ENCODE measurements at places on chromosomes 13 and 19.

GRCh38 chr13:50247223-50247622 lies 232.0 kb downstream of the KCNRG start:
- DNase-seq: no peak

DNA sequence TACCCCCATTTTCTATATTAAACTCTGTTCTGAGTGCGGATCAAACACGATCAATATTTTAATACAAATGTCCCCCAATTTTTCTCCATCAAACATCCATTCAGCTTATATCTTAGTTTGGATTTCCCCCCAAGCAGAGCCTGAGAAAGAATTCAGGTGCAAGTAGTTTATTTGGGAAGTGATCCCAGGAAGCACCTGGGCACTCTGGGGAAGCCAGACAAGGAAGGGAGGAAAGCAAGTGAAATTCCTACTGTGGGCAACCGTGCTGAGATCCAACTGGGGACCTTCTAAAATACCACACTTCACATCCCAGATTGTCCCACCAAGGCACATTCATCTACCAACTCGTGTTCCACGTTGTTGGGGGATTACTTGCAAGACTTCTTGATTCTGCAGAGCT lies 323.4 kb upstream of the NBEA start:
- no peak for DNase-seq

- DNase-seq: no peak
Measured at GRCh38 chr13:40334031-40334430, 332.4 kb downstream of the FOXO1 start.

DNA sequence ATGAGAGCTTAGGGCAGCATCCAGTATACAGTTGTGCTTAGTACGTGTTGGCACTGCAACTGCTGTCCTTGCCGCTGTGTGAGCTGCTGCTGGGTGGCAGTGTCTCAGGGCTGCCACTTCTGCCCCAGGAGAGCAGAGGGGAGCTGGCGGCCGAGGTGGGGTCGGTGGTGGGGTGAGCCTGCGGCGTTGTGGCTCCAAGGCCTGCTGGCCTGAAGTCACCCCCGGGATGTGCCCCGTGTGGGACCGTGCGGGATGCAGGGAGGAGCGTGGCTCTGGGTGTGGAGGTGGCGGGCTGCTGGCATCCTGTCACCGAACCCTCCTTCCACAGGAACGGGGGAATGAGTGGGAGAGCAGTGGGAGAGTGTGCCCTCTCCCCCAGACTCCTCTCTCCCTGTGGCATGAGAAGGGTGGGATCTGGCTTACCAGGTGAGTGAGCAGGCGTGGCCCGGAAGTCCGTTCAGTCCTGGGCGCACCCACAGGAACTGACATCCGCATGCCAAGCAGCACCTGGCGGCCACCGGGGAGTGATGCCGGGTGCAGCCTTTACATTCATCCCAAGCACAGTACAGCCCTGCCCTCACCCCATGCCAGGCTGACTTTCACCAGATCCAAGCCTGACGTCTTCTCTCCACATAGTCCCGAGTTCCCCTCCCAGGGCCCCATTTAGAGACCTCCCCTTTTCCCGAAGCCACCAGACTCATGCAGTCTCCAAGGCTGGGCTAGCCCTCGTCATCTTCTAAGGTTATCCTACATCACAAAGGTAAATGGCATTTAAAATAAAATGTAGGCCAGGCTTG lies 26.6 kb downstream of the MCF2L start:
- no peak for DNase-seq

- no peak for DNase-seq
Measured at GRCh38 chr19:13980340-13980739, 25.8 kb downstream of the RFX1 start.

GRCh38 chr13:43482026-43482425 lies 304.7 kb downstream of the ENOX1 start:
- no peak for DNase-seq

GRCh38 chr19:19064811-19065745 lies 1.3 kb downstream of the SLC25A42 start:
- DNase-seq: no peak

DNA sequence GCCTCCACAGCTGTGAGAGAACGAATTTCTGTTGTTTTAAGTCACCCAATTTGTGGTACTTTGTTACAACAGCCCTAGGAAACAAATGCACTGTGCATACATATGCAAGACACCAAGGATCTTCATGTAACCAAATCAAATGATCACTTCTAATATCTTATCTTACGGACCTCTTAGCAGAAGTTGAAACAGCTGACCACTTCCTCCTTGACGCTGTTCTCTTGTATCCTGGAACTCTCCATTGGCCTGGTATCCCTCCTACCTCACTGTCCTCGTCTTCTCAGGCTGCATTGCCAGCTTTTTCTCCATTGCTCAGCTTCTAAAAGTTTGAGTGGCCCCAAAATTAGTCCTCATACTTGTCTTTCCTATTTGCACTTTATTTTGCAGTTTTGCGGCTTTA lies 200.4 kb downstream of the DLEU7 start:
- DNase-seq: no peak

- no peak for DNase-seq
Measured at GRCh38 chr13:46648166-46648607, 95.2 kb downstream of the LRCH1 start.

DNA sequence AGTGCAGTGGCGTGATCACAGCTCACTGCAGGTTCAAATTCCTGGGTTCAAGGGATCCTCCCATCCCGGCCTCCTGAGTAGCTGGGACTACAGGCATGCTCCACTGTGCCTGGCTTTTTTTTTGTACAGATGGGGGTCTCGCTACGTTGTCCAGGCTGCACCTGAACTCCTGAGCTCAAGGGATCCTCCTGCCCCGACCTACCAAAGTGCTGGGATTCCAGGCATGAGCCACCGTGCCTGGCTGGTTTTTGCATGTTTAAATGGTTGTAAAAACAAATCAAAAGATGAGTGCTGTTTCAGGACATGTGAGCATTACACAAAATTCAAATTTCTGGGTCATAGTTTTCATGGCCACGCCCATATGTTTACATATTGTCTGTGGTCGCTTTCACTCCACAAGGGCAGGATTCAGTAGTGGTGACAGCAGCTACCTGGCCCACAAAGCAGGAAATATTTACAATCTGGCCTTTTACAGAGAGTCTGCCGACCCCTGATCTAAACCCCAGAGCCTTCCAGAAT lies 5.3 kb downstream of the MATK start:
- no peak for DNase-seq

GRCh38 chr13:40389081-40389641 lies 277.3 kb downstream of the FOXO1 start:
- no peak for DNase-seq

GRCh38 chr13:108574856-108575255 lies 54.6 kb upstream of the MYO16 start:
- DNase-seq: no peak

DNA sequence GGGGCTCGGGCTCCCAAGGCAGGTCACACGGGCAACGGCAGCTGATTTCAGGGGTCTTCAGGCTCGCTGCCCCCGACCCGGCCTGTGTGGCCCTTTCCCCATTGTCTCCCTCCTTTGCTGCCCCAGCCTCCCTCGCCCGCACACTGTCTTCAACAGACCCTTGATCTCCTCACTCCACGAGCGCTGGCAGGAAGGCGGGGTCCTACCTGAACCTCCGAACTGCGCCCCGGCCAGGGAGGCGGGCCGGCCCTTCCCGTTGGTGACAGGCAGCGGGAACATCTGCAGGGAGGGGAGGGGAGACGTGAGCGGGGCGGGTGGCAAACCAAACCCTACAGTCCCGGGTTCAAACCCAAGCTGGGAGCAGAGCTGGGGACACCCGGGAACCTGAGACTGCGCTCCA lies 6.3 kb downstream of the TCF3 start:
- DNase-seq: no peak

DNA sequence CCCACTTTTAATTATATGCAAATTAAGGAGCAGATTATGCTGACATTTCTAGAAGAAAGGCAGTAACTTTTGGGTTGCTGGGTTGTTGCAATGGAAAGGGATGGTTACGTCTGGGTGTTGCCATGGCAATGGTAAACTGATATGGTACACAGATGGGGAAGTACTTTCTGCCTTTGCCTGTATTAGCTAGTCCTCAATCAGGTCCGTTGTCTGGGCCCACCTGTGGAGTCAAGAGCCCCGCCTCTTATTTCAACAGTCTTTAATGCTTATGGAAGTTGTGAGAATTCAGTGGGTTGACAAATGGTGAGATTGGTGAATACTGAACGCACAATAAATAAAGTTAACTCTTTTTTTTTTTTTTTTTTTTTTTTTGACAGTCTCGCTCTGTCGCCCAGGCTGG lies 30.6 kb upstream of the DPP9 start:
- DNase-seq: no peak

DNA sequence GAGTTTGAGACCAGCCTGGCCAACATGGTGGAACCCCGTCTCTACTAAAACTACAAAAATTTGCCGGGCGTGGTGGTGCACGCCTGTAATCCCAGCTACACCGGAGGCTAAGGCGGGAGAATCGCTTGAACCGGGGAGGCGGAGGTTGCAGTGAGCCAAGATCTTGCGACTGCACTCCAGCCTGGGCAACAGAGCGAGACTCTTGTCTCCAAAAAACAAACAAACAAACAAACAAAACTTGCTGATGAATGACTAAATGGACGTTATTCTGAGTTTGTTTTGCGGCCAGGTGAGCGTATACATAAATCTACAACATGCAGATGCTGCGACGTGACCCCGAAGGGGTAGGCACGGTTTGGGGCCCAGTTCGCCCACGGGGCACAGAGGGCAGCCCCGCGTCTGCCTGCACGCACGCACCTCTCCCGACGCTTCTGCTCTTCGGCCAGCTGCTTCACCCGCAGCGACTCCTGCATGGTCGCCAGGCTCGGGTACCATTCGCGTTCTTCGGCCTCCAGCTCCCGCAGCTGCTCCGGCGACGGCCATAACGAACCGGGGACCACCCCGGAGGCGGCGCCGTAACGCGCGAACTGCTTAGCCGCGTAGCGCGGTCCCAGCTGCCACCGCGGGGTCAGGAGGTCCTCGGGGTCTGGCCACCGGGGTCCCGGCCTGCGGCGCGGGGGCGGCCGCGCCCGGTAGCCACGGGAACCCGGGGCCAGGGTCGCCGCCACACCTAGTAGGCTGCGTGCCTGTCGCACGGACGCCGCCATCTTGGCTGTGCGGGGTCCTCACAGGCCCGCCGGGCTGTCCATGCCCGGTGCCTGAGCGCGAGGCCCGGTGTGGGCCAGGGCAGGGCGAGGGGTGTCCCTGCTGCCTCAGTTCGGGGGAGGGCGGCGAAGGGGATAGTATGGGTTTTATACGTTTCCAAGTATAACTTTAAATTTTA lies at the start of gene GADD45GIP1:
Gene GADD45GIP1, minus strand, starts transcription at position 778 of the 943 bp plus-strand sequence. Its CDS starts 11 bp downstream, at position 767.
- DNase-seq: peak; percentile 62

DNA sequence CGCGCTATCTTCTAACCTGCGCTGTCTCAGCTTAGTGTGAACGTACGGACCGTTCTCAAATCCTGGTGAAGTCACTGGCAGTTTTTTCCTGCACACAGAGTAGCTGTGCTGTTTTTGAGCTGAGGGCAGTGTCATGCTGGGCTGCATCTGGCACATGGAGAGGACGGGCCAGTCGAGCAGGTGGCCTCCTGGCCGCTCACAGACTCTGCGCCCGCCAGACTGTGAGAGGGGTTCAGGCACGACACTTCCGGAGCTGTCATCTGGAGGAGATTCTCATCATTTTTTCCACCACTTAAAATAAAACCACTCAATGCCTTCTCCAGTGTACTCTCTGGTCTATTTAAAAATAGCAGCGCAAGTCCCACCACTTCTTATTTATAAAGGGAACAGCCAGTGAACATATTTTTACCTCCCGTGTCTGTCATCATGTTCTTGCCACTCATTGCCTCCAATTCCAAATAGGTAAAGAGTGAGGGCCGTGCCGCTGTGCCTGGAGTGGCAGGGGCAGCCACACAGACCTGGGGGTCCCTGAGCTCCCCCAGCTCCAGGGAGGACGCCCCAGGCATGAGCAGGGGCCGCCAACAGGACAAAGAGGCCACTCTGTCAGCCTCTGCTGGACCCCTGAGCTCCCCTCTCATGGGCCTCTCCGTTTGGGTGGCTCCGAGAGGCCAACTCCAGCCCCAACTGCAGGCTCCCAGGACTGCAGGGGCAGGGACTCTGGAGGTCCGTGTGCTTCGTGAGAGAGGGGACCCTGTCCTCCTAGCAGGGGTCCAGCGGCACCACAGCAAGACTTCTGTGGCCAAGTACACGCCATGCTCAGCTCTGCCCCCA lies 36.9 kb upstream of the GRTP1 start:
- no peak for DNase-seq

- no peak for DNase-seq
Measured at GRCh38 chr13:39462428-39462827, 140.6 kb downstream of the LHFPL6 start.

DNA sequence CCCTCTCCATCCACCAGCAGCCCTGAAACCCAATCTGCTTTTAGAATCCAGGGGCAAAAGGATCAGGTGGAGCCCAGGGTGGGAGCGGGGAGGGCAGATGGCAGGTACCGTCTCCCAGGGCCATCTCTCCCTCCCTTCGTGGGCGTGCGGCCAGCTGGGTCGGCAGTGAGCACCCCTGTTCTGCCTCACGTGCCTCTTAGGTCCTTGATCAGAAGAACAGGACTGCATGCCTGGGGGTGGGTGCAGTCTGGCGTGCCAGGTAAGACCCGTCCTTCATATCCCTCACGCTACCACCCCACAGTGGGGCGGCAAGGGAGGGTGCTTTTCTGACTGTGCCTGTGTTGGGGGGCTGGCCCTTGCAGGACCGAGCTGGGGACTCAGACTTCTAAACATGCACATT lies 2.0 kb downstream of the SLC8A2 start:
- no peak for DNase-seq

GRCh38 chr13:37640499-37640898 lies 41.9 kb upstream of the POSTN start:
- no peak for DNase-seq

DNA sequence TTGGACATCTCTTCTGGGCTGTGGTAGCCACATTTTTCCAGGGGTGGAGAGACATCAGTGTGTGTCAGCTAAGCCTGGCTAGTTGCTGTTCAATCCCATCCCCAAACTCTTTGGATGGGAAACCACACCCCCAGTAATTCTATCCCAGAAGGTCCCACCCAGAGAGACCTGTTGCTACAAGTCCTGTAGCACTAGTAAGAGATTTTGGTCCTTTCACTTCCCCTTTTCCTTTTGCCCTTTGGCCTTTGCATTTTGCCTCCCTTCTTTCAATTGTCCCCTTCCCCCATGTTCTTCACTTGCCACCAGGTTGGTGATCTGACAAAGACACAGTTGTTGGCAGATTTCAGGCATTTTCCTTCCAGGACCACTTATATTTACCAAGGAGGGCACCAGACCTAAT lies 3.8 kb downstream of the CBY2 start:
- DNase-seq: no peak

DNA sequence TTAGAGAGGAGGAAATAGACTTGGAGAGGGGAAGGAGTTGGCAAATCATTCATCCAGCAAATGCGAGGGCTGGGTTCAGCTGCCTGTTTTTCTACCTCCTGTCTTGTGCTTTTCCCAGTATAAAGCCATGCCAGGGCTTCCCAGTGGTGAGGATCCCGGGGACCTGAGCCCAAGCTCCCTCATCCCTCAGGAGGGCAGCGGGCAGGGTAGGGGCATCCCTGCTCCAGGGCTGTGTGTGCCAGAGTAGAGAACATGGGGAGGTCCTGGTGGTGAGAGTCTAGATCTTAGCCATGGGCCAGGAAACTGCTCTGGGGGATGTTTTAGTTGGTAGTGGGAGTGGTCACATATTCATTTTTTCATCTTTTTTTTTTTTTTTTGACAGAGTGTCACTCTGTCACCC lies 43.6 kb downstream of the GPR12 start:
- no peak for DNase-seq

Data from stimulated activated CD8-positive, alpha-beta memory T cell treated with anti-CD3 and anti-CD28 coated beads, Interleukin-15, amount 100 ng/mL, for 1 hour (primary cell).